CD4-positive, alpha-beta T cell (primary cell): ENCODE measurements at places on chromosomes 5 and 9.

DNA sequence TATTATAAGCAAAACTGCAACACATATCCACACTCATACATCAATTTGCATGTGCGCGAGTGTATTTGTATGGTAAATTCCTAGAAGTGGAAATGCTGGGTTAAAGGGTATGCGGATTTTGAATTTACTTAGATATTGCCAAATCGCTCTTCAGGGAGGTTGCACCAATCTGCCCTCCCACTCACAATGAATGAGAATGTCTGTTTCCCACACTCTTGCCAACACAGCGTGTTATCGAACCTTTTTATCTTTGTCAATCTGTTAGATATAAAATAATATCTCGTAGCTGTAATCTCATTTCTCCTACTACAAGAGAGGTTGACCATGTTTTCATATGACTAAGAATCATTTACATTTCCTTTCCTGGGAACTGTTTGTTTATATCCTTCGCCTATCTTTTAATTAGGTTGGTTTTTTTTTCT, 35.7 kb downstream of the LHX2 start:
- no peaks in the 10 kb centered on the region for H3K36me3 ChIP-seq
- no peak overlapping the region for H3K4me3 ChIP-seq
- H3K27me3 ChIP-seq, result peaks cover 43% of the 10 kb centered on the region
- DNase-seq, result no peak
- H3K27ac ChIP-seq, result no peak overlapping the region

DNA sequence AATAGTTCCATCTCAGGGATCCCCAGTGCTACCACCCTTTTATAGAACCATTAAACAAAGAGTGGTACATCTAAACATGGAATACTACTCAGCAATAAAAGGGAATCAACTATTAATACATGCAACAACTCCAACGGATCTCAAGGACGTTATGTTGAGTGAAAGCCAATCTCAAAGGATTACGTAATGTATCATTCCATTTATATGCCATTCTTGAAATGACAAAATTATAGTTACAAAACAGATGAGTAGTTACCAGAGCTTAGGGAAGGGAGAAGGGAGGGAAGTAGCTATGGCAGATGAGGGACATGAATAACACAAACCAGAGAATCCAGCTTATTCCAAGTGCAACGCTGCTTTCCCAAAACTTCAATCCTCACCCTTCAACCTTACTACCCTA, 69.5 kb downstream of the ACTL7B start:
- no peaks in the 10 kb centered on the region for H3K4me1 ChIP-seq
- H3K27me3 ChIP-seq, result no peaks in the 10 kb centered on the region
- H3K4me3 ChIP-seq, result no peak overlapping the region
- no peaks in the 10 kb centered on the region for H3K36me3 ChIP-seq

- no peak overlapping the region for H3K4me3 ChIP-seq
- H3K4me1 ChIP-seq, result peaks cover 13% of the 10 kb centered on the region
- H3K27me3 ChIP-seq, result peaks cover 3% of the 10 kb centered on the region
These were observed 20.9 kb upstream of the SYNPO start for GRCh38 chr5:150619359-150620230.

- no peaks in the 10 kb centered on the region for H3K36me3 ChIP-seq
- no peaks in the 10 kb centered on the region for H3K4me1 ChIP-seq
- H3K4me3 ChIP-seq, result no peak overlapping the region
- no peaks in the 10 kb centered on the region for H3K27me3 ChIP-seq
These were observed 65.4 kb upstream of the KLF9 start for GRCh38 chr9:70479880-70480291.
